ENCODE measurements at places on chromosomes 13 and 19. TPM values are rescaled to one million over a fixed set of nuclear protein-coding genes. Genes with fewer than 3 reads are reported as not detected.
A peak's percentile ranks its signal among the peaks of the same experiment; 100 is the strongest.

- DNase-seq = no peak
Observed at GRCh38 chr19:1567116-1567847, 843 bp downstream of the MEX3D start.

DNA sequence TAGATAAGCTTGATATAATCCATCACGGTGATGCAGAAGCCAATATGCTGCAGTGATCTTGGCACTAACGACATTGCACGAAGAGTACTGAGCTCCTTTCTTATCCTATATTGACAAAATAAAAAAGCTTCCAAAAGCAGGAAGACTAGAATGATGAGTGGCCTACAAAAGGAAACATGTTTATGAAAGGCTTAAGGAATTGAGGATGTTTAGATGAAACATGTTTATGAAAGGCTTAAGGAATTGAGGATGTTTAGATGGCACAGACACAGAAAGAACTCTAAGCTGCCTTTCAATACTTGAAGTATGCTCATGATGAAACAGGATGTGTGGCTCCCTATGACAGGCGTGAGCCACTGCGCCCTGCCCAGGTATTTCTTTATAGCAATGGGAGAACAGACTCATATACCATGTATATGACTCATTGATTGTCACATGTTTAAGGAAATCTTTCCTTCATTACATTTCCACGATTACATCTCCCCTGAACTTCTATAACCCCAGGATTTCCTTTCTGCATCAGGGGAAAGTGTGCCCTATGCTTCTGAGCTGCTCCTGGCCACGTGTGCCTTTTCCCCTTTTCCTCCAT, 690.8 kb upstream of the ARGLU1 start:
- no peak for DNase-seq

DNA sequence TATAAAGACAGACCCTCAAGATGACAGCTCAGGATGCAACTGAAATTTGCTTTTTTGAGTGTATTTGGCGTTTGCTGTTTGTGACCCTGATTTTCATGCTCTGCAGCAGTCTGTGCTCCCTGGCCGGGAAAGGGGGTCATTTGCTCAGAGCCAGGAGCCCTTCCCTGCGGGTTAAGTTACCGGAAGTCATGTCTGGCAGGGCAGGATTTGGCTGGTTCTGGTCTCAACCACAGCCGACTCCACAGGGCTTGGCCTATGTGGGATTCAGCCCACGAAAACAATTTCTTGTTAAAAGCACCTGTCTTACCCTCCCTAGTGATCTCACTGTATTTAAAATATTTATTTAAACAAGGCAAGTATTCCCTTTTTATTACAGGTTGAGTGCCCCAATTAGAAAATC, 22.6 kb downstream of the MCF2L start:
- no peak for DNase-seq

ZIC2 gene
- 0.46 TPM for polyA plus RNA-seq

CYP2A7 gene
- not detected for polyA plus RNA-seq

DNA sequence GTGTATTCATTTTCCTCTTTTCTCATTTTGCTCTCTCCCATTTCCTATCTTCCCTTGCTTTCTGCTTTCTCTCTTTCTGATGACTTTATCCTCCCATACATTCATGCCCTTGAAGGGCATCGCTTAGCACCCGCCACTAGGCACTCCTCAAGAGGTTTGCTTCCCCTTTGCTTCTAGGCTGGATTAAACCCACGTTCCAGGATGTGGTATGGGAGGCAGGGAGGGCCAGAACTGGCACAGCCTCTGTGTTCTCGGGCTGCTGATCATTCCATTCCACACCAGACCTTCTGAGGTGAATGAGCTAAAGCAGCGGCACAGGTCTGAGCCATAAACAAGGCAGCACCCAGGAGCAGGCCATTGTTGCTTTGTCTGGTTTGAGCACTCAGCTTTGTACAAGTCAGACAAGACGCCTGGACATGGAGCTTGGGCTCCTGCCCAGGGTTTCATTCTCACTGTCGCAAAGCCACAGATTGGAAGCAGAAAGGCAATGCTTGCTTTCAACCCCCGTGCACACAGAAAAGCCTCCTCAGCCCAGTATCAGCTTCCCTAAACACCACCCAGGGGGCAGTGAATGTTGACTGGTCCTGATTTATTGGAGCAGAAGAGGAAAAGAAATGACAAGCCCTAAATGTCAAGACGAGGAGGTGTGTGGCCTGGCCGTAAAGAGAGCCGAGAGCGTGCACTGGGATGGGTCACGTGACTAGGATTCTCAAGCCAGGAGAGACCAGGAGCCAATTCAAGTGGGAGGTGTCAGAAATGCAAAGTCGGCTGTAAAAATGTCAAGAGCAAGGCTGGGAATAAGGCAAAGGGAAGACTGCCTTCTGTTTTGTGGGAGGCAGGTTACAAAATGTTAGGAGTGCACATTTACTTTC, 218.0 kb upstream of the SERP2 start:
- peak; percentile 87 for DNase-seq

ANKLE1 gene
- 0.86 TPM for polyA plus RNA-seq

ZNF536 gene
- polyA plus RNA-seq = 2.8 TPM

- no peak for DNase-seq
Observed at GRCh38 chr13:23618341-23618740, 48.1 kb downstream of the TNFRSF19 start.

DNA sequence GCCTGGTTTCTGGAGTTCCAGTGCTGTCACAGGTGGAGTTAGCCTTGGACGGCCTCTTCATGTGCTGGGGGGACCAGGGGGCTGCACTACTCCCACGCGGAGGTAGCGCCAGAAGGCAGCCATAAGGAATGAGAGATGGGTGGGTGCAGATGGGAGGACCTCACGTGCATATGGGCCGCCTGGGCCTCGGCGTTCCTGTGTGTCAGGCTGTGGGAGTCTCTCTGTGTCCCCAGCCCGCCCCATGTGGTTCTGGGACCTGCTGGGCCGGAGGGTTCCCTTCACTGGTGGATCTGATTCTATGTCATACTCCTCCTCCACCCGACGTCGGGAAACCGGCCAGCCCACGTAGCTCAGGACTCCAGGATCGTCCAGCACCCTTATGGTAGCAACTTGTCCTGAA, 149.0 kb upstream of the SOX1 start:
- no peak for DNase-seq

EBI3 gene
- 0.55 TPM for polyA plus RNA-seq

CEACAM7 gene
- not detected for polyA plus RNA-seq

ANO8 gene
- polyA plus RNA-seq = 16.0 TPM

- peak; percentile 54 for DNase-seq
Observed at GRCh38 chr13:76980075-76980718, 11.7 kb upstream of the CLN5 start.

PABPC3 gene
- 1.4 TPM for polyA plus RNA-seq

CEACAM21 gene
- 2.1 TPM for polyA plus RNA-seq

GRCh38 chr13:112850273-112850672, 118.7 kb upstream of the MCF2L start:
- no peak for DNase-seq

FFAR2 gene
- 0.34 TPM for polyA plus RNA-seq

DNA sequence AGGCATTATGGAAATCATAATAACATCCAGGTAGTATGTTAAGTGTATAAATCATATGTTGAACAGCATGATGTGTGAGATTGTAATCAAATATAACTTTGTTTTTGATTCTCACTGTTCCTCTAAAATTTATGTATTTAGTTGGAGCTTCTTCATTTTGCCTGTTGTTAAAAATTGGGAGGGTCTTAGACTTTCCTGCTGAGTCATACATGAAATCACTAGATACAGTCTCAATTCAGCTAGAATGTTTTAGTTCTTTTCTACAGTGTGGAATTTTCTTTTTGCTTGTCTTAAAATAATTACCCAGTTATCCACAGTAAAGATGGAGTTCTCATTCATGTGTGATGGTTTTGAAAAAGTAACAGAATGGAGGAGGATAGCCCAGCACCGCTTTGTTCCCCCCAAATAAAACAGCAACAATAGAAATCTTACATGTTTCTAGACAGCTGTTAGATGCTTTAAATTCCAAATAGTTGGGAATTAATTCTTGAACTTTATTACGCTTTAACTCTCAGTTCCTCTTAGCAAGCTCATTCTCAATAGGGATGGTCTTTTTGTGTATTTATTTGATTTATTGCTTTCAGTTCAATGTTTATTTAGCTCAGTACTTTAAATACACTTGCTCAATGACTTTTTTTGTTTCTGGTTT, 109.5 kb downstream of the PDS5B start:
- no peak for DNase-seq

DNA sequence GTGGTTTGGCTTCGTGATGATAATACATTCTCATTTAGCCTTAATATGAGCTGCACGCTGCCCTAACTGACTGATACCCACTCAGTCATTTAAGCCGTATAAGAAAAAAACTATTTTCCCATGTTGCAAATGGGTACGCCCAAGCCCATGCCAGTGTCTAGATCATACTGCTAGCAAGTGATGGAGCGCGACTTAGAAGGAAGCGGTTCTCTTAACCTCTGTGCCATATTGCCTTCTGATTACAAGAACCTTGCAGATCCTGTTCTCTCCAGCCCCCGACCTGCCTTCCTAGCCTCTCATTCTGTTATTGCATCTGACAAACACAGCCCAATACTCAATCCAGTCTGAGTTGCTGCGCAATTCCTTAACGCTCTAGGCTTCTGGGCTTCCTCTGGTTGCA, 603 bp downstream of the GPALPP1 start:
- DNase-seq = no peak

FGF14 gene
- polyA plus RNA-seq = 1.6 TPM

DNA sequence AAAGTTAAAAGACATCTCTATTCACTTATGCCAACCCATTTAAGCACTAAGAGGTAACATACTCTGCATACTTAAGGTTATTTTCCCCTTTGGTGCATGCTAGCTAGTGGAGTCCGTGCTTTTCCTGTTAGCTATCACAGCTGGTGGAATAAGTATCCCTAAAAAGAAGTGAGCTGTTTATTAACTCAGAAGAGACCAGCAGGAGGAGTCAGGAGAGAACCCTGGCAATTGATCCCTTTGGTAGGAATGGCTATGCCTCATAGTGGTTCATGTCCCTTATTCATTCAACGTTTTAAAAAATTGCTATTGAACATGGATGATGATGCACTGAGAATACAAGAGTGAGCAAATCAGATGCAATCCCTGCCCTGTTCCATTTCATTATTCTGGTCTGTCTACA, 12.4 kb upstream of the NEK5 start:
- no peak for DNase-seq

DNA sequence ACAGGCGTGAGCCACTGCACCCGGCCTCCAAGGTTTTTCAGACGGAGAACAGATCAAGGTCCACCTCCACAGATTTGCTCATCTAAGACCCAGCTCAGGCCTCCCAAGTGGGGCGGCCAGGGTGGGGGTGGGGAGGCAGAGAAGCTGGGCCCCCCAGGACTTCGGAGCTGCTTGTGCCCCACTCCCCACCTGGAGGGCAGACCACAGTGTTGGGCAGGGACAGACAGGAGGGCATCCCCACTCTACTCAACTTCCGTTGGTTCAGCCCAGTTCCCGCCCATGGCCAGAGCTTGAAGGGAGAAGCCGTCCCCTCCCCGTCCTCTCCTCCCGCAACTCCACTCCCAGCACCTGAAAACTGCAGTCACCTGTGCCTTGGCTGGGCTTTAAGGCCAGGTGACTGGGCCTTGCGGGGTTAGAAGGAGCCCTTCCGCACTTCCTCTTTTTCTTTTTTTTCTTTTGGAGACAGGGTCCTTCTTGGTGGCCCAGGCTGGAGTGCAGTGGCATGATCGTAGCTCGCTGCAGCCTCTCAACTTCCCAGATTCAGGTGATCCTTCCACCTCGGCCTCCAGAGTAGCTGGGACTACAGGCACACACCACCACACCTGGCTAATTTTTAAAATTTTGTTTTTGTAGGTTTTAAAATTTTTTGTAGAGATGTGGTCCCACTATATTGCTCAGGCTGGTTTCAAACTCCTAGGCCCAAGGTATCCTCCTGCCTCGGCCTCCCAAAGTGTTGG, 734 bp upstream of the LRRC8E start:
- no peak for DNase-seq

KLHL1 gene
- 0.75 TPM for polyA plus RNA-seq

TMEM143 gene
- 12.6 TPM for polyA plus RNA-seq

DNA sequence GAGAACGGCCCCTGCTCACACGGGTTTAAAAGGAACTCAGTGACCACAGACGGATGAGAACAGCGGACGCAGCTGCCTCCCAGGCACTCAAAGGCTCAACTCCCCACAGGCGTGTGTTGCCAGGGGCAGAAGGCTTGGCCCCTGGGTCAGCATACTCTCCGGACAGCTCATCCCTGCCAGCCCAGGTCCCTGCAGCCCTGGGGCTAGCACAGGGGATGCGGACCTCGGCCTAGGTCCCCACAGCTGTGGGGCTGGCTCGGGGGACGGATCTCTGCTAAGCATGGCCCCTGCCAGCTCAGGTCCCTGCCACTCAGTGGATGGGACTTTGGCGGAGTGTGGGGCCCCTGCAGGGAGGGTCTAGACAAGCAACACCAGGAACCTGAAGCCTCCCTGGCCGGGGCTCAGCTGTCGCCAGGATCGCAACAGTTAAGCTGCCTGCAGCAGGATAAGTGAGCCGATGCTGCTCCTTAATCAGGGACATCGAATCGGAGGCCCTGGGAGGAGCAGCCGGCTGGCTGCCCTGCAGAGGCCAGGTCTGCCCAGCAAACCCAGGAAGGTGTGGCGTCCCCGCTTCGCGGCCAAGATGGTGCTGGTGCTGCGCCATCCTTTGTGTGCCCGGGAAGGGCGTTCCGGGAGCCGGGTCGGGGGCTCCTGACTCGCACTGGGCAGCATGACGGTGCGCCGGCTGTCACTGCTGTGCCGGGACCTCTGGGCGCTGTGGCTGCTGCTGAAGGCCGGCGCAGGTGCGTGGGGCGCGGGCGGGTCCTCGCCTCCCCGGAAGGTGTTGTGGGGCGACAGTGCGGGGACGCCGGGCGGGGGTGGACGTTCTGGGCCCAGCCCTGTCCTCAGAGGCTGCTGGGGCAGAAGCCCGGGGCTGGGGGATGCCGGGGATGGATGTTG, 32.5 kb downstream of the MCF2L start:
- peak; percentile 74 for DNase-seq

DNA sequence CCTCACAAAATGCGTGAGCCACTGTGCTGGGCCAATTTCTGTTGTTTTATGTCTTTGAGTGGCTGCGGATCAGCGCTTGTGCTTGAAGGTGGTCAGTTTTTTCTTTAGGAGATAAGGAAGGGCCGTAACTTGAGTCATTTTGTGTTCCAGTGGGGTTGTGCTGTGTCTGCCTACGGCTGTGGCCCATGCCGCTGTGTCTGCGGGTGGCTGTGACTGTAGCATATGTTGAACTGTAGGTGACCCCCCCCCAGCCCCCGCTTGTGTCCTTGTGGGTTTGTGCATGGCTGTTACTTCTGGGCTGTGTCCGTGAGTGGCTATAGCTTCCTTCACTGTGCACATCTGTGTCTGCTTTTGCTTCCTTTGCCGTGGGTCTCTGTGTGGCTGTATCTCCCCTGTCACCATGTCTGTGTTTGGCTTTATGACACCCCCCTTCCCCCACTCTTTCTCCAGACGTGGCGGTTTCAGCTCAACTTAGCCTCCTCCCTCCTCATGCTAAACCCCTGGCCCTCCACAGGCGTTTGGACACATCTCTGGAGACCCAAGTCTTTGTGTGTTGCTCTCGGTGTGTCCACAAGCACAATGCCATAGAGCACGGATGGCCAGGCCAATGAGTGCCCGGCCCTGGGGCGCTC, 675 bp downstream of the PPP1R14A start:
- no peak for DNase-seq

All from left renal cortex interstitium (tissue), 4 donors.